ENCODE measurements at places on chromosomes 11 and 22.

- no peak for DNase-seq
Measured at GRCh38 chr11:113363406-113363805, 24.2 kb upstream of the ANKK1 start.

- DNase-seq: no peak
Measured at GRCh38 chr11:100545556-100545955, 141.5 kb upstream of the ARHGAP42 start.

DNA sequence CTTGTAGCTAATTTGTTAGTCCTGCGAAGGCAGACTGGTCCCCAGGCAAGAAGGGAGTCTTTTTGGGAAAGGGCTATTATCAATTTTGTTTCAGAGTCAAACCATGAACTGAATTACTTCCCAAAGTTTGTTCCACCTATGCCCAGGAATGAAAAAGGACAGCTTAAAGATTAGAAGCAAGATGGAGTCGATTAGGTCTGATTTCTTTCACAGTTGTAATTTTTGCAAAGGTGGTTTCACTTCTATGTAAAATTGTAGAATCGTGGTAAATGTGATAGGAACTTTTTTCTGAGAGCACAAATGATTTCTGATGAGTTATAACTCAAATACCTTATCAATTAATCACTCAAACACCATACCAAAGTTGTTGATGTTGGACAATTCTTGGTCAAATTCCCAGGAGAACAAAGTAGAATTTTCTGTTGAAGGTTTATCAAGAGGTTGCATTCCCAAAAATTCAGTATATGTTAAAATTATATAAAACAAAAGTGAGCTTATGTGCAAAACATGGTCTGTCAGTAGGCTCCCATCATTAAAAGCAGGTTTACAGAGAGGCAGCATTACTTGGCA lies 2.9 kb upstream of the CTSC start:
- no peak for DNase-seq

DNA sequence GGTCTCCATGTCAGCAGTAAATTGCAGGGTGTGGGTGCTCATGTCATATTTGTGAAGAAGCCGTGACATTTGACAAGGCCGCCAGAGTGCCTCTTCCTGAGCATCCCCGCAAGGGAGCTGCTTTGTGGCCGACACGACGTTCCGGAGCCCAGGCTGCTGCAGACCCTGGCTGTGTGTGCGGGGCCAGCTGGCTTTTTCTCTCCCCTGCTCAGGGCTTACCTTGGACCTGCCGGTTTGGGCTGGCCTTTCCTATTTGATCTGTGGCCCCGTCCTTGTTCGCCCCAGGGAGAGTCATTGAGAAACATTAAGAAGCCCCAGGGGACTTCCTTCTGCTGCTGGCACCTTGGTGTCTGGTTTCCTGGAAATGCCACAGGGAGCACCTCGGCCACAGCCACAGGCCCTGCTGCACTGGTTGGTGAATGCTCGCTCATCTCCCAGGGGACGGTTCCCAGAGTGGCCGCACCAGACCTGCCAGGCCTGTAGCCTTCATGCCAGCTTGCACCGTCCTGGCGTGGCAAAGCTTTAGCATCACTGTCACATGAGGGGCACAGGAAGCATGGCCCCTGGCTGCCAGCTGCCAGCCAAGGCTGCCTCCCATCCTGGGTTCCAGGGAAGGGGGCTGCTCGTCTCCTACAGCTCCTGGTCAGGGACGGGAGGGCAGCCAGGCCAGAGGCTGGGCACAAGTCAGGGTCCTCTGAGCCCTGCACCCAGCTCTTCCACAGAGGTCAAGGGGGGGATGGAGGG lies 5.4 kb downstream of the GRK2 start:
- peak; percentile 58 for DNase-seq

DNA sequence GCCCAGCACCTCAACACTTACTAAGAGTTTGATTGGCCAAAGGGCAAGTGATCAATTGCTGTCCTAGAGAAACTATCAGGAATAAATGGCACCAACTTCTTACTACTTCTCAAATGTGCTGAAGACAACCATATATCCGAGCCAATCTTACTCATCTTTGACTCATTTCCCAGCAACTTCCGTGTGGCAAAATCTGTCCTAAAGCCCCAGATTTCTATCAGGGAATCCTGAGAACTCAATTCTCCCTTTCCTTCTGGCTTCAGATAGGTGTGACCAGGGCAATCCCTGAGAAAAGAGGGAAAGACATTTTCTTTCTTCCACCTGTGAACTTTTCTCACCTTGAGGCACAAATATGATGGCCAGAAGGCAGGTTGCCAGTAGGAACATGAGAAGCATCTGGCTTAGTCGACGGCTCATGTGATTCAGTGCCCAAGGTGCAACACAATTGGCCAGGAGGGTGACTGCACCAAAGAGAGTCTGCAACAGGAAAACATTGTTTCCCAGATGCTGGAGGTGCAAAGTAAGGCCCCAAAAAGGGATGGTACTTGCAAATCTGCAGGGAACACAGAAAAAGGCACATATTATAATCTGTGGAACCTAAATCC lies 21.8 kb upstream of the SLC22A24 start:
- DNase-seq: no peak

- DNase-seq: no peak
Measured at GRCh38 chr11:119081682-119082260, 2.9 kb upstream of the HMBS start.

DNA sequence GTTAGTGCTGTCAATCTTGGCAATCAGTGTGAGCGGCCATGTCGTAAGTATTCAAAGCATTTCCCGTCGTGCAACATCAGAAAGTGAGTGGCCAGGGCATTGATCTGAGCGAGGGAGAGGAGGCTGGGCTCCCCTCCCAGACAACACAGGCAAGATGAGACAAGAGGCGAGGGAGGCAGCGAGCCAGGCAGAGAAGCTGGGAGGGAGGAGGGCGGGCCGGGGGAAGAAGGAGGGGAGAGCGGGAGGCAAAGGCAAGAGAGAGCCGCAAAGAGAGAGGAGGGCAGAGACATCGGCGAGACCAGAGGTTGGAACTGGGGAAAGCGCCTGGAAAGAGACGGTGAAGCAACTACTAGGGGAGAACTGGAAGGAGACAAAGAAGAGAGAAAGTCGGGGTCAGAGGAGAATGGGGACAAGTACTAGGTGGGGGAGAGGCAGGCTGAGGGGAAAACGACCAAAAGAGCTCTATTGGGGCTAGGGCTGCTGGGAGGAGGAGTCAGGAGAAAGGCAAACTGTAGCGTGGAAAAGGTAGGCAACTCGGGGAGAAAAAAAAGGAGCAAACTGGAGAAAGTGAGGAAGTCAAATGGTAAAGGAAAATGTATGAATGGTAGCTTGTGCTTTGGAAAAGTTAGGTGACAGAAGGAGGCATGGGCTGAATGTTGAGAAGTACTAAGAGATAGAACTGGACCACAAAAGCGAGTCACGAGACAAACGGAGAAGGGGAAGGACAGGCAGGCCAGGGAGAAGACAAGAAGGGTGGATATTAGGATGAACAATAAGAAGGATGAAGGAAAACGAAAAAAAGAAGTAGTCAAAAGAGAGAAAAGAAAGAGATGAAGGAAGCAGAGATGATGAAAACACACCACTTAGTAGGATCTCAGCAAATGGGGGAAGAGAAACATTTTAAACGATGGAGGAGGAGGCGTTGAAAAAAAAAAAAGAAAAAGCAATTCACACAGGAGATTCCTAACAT lies 130.5 kb upstream of the C11orf58 start:
- DNase-seq: no peak

DNA sequence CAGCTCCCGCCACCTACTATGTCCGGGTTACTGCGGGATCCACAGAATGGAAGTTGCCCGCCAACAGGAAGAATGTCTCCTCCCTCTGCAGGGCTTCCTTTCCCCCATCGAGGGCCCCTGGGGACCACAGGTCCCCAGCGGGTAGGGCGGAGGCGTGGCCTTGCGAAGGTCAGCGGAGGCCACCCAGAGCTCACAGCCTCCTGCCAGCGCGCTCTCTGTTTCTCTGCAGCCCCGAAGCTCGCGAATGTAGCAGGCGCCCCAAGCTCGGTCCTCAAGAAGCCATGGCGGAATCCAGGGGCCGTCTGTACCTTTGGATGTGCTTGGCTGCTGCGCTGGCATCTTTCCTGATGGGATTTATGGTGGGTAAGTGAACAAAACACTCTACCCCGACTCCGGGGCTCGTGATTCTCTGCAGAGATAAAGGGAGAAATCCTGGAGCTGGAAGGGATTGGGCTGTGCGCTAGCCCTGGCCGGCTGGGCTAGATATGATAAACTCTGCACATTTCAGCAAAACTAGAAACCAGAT lies at the start of gene NAALAD2:
NAALAD2 (plus strand) TSS at position 186 of the 526 bp plus-strand sequence; CDS start at position 282, 96 bp downstream.
- DNase-seq: no peak

DNA sequence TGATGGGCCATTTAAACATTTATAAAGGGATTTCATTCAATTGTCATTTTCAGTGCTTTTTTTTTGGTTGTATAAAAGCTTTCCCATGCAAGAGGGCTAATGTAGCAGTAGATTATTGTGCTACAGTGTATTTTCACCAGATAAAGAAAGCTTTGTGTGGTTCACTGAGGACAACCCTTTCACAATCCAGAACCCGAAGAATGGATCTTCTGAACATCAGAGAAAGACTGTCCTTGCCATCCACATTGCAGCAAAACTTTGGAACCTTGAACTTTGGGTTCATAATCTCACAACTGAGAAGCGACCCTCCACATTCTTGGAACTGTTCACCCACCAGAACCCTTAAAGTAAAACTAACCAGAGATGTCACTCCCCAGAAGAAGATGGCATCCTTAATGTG lies 9.3 kb downstream of the APOBEC3H start:
- DNase-seq: no peak

DNA sequence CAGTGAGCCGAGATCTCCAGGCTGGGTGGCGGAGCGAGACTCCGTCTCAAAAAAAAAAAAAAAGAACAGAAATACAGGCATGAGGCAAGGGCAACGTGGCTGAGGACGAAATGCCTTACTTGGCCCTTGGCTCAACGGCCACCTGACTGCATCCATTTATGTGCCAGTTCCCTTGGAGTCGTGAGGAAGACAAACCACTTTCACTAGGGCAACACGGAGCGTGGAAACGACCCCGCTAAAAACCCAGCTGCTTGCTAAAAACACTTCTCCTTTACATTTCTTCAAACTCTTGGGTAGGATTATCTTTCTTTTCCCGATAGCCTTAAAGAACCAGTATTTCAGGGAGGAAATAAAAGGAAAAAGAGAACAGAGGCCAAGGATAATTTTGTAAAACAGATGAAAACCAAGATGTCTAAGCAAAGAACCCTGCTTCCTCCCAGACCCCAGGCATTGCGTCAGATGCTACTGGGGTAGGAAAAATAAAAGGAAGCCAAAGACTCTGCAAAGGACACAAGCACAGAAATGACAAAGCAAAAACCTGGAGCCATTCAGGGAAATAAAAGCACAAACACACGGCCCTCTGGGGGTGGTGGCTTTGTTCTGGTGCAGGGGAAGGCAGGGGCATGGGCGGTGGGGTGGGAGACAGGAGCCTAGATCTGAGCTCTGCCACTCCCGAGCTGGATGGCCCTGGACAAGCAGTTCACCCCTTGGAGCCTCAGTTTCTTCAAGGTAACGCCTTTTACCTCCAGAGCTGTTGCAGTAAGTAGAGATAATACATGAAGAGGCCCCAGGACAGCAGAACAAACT lies 37.0 kb downstream of the PC start:
- DNase-seq: no peak

DNA sequence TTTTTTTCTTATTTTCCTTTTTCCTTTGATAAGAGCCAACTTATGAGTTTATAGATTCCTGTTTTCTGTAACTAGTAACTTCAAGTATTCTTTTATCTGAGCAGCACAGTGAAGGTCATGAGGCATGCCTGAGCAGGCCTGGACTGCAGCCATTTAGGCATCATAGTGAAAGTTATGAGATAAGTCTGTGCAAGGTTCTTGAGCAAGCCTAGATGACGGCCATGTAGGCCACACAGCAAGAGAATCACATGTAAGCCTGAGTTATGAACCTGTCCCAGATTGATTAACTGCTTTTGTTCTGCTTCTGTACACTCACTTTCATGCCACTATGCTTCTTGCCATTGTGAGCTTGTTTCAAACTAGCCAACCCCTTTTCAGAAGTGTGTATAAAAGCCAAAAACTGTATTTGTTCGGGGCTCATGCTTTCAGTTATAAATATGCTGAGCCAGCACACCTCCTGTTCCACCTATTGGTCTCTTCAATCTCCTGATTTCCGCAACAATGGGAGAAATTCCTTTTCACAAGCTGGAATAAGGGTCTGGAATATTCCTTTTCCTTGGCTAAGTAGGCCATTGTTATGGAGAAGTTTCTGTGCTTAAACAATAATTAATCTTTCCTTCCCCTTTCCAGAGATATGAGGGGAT lies 745.7 kb downstream of the FAM181B start:
- no peak for DNase-seq

DNA sequence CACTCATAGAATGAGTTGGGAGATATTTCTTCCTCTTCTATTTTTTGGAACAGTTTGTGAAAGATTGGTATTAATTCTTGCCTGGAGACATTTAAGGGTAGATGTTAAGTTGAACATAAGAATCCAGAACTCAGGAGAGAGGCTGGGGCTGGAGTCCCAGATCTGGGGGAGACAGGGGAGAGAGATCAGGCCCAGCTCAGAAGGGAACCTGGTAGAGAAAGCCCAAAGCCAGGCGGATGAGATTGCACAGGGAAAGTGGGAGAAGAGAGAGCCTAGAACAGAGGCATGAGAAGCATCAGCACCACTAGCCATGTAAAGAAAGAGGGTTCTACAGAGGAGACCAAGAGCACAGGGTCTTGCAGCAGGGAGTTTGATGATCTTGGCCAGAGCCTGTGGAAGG lies 13.0 kb upstream of the GNAZ start:
- no peak for DNase-seq

DNA sequence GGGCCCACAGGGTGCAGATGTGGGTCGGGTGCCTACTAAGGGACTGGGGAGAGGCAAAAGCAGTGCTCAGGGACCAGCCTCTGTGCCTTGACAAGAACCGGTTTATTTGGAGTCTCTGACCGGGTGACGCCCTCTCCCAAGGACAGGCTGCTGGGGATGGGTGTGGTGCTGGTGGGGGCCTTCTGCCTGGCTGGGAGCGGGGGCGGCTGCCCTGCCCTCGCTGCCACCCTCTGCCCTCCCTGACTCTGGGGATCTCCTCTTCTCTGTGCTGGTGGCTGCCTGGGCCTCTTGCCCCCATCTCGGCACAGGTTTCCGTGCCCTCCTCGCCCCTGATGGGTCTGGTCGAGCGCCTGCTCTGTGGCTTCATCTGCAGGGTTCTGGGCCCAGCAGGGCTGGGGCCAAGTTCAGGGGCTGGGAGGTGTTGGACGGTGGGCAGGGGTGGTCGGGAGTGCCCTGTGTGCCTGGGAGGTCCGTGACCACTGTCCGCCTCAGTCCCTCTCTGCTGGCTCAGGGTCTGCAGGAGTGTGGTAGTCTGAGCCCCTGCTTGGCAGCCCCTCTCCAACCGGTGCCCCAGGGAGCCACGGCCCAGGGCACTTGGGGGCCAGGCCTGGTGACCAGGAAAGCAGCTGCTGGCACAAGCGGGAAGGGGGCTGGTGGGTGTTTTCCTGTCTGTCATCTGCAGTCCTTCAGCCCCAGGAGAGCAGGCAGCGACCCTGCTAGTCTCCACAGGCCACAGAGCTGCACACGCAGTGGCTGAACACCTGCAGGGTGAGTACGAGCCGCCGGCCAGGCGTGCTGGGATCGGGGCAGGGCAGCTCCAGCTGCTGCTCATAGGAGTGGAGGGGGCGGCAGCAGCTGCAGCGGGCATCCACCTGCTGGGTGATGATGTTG lies 23.5 kb downstream of the MUC6 start:
- DNase-seq: no peak

Data from stimulated activated CD8-positive, alpha-beta memory T cell treated with anti-CD3 and anti-CD28 coated beads, Interleukin-7, amount 100 ng/mL, for 48 hours (primary cell).